ENCODE measurements at places on chromosomes 7 and 10.

- DNase-seq, result no peak
These were observed 96.8 kb downstream of the GLRX3 start for GRCh38 chr10:130233035-130233360.

DNA sequence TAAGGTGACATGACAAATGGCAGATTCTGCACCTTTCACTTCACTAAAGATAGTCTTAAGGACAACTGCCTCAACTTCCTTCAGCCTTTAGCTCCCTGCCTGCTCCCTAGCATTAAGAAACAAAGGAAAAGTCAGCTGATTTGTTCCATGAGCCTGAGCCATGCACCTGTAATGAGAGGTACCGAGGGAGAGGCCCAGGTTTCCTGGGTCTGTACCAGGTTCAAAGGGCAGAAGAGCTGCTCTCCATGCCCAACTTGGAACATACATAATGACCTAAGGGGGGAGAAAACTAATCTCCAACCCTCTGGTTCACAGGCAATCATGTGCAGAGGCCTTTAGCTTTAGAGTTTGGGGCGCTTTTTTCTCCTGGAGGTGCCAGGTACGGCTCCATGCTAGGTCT is 111.2 kb downstream of the JAZF1 start:
- no peak for DNase-seq

DNA sequence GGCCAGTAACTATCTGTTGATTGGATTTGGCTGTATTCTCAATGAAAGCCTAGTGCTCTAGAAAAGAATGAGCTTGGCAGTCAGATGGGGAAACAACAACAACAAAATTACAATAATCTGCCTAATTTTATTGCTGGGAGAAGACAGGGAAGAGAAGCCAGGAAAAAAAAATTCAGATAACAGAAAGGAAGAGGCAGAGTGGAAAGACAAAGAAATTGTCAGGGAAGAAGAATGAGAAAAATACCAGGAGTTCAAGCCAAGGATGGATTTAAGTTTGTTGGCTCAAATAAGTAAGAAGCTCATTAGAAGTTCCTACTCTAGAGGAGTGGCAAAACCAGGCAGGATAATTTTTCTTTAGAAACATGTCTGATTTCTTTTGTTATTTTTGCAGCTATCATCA is 45.9 kb upstream of the PRKG1 start:
- DNase-seq, result no peak

DNA sequence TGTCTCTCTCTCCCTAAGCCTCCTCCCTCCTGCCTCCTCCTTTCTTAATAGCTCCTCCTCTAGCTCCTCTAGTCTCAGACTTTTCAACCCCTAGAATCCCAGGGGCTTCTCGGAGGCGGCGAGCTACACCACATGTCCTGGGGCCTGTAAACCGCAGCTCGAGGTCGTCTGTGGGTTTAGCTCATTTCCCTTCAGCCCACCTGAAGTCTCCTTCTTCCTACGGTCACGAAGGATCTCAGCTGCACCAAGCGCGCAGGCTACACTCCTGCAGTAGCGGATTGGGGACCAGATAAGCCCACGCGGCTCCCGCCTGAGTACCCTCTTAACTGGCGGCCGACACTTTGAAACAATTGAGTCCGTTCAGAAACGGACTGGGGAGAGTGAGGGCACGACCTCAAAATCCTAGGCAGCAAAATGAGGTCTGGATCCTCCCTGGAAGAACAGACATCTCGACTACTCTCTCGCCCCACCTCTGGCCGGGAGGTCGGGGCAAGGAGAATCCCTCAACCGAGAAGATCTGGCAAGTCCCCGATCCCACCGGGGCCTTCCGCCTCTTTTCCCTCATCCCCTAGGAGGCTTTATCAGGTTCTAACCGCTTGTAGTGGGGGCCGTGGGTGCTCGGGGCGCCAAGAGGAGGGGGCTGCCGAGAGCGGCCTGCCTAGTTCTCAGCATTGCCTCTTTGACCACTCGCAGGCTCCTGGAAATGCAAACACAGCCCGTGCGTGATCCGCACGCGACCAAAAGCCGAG is 1.3 kb upstream of the SORCS3 start:
- no peak for DNase-seq

DNA sequence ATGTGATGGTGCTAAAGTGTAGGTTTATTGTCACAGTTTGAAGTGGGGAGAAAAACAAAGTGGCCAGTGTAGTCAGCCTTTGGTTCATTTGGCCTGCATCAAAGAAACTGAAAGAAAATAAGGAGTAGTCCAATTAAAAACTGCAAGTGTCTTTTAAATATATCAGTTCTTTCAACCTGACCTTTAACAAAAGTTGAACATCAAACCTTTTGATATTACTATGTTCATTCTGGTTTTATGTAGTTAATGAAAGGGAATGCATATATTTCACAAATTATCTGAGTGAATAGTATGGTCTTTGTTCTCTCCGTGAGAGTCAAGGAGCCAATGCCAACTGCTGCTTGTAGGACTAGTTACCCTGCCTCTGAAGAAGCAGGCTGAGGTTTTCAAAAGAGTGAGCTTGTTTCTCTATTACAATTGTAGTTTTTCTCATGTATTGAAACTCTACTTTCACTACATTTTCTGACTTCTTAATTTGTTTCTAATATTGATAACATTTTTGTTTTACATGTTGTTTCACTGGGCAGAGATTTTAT is 1160.8 kb upstream of the LRRTM3 start:
- no peak for DNase-seq

DNA sequence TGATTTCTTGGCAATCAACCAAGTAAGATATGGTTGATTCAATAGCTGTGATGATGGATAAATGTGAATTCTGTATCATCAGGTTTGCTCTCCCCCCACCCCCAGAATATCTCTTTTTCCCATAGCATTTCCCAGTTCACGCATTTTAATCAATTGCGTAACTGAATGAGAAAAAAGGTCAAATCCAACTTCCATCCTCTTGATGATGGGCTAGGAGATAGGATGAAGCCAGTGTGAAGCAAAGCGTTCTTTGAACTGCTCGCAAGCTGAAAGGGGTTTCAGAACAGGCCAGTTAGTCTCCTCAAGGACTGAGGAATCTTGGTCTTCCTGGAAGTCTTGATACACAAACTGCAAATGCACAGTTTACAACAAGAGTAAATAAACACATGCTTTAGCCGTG is 94.5 kb upstream of the ARMC3 start:
- DNase-seq, result no peak

GRCh38 chr10:94490789-94491039 is 54.9 kb upstream of the HELLS start:
- no peak for DNase-seq

DNA sequence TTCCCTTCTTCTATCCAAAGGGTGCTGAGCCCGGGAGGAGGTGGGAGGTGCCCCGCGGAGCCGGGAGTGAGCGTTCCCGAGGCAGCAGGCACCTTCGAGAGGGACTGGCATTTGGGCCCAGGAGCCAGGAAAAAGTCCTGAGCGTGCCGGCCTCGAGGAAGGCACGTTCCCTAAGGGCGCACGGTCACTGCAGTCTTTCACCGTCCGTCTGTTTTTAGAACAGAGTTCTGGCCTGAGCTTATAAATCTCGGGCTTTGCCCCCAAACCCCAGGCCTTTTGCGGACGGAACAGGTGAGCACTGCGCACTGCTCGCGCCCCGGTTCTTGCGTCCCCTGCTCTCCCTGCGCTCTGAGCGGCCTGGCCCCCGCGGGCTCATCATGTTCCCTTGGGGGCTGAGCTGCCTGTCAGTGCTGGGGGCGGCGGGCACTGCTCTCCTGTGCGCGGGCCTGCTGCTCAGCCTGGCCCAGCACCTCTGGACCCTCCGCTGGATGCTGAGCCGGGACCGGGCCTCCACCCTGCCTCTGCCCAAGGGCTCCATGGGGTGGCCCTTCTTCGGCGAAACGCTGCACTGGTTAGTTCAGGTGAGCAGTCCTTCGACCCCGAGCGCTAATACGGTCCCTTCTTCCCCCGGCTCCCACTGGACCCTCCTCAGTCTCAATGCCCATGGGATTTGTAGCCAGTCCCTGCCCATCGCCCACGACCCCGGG is 442 bp downstream of the CYP26C1 start:
- DNase-seq, result no peak

DNA sequence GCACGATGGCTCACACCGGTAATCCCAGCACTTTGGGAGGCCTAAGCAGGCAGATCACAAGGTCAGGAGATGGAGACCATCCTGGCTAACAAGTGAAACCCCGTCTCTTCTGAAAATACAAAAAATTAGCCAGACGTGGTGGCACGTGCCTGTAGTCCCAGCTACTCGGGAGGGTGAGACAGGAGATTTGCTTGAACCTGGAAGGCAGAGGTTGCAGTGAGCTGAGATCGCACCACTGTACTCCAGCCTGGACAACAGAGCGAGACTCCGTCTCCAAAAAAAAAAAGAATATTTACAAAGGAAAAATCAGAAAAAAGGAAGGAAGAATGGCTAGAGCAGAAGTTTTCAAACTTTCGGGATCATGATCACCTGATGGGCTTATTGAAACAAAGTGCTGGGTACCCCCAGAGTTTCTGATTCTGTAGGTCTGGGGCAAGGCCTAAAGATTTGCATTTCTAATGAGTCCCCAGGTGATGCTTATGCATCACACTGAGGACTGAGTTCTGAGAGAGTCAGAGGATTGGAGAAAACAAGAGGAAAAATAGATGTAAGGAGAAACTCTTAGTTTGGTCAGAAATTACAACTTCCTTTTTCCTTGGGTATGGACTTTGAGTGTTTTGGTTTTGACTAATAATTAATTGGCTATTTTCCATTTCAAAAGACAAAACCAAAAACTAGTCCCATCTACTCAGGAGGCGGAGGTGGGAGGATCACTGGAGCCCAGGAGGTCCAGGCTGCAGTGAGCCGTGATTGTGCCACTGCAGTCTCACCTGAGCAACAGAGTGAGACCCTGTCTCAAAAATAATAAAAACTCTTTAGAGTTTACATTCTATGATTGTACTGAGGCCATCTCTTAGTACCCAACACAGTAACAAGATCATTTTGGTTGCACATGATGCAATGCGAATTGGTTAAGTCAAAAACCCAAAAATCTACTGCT is 14.4 kb downstream of the MARCHF5 start:
- DNase-seq, result no peak

- no peak for DNase-seq
These were observed 194.4 kb downstream of the CCSER2 start for GRCh38 chr10:84522612-84523462.

DNA sequence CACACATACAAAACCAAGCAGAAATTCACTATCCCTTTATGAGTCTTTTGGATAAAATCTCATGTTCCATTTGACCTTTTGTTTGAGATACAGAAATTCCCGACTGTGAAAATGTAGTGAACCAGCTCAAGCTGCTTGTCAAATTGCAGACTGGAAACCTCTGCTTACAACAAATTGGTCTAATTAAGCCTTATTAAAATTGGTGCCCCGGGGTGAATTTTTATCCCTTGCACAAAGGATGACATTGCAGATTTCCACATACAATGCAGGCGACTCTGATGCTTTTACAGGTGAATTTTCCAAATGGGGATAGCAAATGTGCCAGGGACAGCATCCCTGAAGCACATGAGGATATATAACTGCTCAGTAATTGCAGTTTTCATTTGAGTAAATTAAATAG is 257.3 kb downstream of the BMPER start:
- no peak for DNase-seq

GRCh38 chr7:65001291-65001814 is 5.1 kb downstream of the ERV3-1 start:
- no peak for DNase-seq

GRCh38 chr7:85341121-85341520 is 154.3 kb upstream of the SEMA3D start:
- DNase-seq, result no peak

- no peak for DNase-seq
These were observed 108.7 kb downstream of the LARP4B start for GRCh38 chr10:822661-823367.

DNA sequence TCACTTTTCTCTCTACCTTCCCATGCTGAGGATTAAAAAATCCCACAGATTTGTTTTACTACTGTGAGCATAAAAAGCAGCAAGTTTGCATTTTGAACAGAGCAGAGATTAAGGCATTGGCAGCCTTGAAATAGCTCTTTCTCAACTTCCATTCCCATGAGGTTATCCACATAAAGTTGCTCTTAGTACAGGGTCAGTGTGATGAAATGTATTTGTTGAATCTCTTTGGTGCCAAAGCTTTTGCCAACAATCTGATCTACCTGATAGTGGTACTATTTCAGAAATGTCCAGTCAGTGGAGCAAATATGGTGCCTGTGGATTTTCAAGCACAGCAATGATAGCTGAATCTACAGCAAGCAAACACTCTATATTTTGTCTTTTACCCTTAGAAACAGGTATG is 254.8 kb downstream of the INHBA start:
- no peak for DNase-seq

DNA sequence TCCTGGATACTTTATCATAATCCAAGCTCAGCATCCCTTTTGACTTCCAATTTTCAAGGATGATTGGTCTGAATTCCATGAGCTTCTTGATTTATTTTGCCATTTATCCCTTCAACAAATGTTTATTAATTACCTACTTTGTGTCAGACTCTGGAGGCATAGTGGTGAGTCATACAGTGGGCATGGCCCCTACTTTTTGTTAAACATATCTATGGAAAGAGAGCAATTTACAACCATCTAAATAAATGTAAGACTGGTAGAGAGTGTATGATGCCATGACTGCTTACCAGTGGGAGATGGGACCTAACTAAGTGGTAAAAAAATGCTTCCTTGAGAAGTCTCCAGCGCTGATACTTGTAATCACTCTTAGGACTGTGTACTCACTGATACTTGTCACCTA is 286.6 kb downstream of the SUGCT start:
- no peak for DNase-seq

DNA sequence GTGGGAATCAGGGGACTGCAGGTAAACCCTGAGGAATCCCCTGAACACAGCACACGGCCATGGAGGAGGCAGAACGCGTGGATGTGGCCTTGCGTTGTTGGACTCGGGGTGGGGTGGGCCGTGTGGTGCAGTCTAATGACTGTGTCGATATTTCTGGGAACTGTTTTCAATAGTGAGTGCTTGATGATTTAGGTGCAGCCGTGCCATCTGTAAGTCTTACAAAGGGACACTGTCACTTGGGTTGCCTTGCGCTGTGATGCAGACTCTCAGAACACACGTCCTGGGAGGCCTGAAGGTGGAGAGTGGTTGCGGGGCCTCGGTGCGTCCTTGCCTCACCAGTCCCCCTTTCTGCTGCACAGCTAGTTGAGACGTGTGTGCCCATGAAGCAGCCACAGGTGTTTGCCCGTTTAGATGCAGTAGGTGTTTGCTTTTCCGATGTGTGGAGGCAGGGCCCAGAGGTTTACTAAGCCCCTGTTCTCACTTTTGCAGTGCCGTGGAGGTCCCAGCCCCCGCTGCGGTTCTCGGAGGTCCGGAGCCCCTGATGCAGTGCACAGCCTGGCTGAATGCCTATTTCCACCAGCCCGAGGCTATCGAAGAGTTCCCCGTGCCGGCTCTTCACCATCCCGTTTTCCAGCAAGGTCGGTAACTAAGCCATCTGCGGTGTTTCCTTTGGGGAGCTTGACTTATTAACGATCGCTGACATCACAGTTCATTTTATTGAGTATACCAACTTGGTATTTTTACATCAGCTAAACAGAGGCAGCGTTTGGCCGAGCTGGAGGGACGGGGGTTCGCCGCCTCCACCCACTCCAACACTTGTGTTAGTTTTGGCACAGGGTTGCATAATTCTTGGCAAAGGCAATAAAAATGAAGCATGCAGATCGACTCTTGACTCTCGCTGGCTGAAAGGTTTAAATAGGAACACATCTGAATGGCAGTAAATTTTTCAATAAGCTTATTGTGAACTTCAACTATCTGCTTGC is 240.7 kb downstream of the MGMT start:
- no peak for DNase-seq
